ENCODE measurements at places on chromosomes 1 and 21.
A peak's percentile ranks its signal among the peaks of the same experiment; 100 is the strongest.

- peak; percentile 19 for DNase-seq
Measured at GRCh38 chr1:153633161-153633753, 609 bp upstream of the CHTOP start.

DNA sequence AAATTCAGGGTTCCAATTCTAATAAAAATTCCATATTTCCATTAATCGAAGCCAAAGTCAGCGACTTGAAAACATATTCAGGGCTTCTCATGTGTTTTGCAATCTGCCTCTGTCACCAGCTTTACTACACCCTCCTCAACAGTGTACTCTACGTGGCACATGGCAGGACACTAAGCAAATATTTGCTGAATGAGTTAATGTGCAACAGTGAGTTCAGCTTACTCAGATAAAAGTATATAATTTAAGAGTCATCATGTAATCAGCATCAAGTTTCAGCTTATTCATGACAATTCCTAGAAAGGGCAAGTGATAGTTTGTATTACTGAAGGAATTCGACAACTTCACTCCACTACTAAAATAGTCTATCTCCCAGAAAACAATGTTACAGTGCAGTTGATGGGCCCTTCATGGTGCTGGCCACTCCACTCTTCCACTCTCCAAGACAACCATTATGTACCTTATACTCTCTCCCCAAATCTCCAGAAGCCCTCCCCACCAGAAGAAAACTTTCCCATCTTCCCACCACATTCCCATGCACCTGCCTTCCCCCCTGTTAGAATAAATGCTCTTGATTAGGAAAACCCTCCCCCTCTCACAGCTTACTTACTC lies 97.3 kb downstream of the TTLL7 start:
- DNase-seq, result no peak

DNA sequence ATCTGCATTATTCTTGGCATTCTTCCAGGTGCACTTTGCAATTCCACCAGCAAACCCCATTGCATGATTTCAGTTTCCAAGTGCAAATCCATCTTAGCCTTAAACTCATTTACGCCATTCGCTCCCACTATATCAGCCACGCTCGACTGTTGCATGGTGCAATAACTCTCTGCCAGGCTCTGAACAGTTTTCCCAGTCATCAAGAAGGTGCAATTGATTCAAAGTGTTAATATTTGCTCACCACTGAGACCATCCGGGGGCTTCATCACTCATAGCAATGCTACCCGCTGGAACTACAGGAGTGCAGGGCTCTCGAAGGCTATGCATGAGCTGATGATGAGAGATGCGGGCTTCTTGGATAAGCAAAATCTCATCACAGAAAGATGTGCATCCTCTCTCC lies 488.2 kb downstream of the OMA1 start:
- DNase-seq, result no peak

GRCh38 chr1:46423574-46424240 lies 29.6 kb downstream of the FAAH start:
- DNase-seq, result no peak

DNA sequence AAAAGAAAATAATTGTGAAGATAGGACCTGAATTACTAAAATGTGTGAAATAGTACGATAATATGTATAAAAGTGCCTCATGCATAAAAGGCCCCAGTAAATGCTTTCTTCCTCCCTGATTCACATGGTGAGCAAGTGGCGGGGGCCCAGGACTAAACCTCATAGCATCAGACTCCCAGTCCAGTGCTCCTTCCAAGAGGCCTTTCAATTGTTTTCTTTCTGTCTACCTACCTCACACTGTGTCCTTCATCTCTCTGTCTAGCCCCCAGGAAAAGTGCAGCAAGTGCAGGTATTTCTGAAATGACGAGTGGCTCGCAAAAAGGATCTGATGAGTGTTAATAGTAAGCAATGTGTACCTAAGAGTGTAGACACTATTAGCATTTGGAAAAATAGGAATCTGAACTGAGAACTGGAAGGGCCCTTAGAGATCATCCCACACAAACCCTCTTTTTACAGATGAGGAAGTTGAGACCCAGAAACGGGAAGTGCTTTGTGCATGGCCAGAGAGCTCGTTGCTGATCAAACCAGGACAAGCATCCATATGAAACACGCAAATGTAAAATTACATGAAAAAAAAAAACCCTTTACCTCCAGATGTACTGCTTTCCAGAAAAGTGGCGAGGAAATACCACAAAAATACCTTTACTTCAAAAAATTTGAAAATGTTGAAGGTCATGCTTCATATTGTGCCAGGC lies 118.2 kb upstream of the HOOK1 start:
- DNase-seq, result no peak

DNA sequence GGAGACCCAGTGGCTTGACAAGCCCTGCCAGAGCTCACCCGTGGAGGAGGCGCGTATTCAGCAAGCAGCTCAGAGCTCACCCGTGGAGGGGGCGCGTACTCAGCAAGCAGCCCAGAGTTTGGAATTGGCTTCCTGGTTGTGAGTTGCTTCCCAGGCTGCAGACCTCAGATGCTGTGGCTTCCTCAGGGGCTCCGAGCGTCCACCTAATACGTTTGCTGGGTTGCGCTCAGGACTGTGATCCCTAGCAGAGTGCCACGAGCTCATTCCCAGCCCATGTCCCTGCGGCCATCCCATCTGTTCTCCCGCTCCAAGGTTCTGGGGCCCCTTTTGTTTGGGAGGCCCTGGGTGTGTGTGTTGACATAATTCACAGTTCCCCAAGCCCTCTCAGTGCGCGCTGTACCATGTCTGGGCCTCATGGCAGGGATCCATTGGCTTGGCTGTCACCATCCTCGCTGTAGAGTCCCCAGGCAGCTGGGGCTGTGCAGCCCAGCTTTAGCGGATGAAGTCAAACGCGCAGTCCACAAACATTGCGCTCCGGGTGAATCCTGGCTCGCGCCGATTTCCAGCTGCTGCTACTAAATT lies 3.6 kb downstream of the AJAP1 start:
- no peak for DNase-seq

- no peak for DNase-seq
Measured at GRCh38 chr1:6775261-6776043, 9.8 kb upstream of the CAMTA1 start.

GRCh38 chr1:30291526-30291925 lies 431.9 kb downstream of the MATN1 start:
- DNase-seq, result no peak

GRCh38 chr1:198913667-198914066 lies 274.8 kb downstream of the PTPRC start:
- no peak for DNase-seq

DNA sequence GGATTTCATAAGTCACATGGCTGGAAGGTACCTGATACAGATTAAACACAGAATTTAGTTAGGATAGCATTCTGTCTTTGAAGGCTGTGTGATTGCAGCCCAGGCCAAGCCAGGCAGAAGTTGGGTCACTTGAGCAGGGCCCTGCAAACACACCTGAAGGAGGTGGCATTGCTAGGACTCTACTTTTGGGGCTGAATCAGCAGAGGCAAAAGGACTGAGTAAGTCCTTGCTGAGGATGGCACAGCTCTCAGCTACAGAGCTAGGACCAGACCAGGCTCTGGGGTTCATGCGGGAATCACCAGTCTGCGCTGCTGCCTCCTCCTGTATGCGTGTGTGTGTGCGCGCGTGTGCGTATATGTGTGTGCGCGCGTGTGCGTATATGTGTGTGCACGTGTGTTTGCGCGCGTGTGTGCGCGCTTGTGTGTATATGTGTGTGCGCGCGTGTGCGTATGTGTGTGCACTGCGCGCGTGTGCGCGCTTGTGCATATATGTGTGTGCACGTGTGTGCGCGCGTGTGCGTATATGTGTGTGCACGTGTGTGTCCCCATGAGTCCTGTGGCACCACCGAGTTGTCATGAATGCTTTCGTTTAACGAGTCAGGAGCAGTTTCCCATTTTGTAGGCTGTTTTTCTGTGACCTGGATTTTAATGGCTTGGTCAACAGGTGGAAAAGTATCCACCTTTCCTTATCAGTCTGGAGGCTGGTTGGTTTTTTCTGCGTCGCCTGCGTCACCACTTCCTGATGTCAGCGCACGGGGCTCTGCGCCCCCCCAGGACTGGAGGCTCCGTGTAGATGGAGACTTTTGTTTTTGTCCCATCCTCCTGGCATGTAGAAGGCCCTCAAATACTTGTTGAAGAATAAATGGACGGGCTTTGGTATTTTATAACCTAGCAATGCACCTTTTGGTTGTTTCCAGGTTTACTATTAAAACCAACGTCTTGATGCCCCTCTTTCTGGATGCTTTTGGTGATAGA lies 34.7 kb downstream of the ADARB1 start:
- no peak for DNase-seq

GRCh38 chr1:10730985-10731384 lies 65.5 kb downstream of the CASZ1 start:
- DNase-seq, result no peak

DNA sequence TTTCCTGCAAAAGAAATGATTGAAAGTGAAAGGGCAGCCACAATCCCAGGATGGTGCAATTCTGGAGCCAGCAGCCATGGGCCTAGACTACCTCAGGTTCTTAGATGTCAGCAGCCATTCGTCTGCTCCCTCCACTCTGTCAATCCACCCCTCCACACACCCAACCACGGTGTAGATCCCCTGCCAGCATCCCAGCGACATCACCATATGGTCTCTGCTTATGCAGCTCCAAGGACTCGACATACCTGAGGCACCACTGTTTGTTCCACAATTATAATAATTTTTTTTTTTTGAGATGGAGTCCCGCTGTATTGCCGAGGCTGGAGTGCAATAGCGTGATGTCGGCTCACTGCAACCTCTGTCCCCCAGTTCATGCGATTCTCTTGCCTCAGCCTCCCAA lies 6.5 kb downstream of the SYNC start:
- no peak for DNase-seq

GRCh38 chr1:200428482-200429205 lies 18.8 kb upstream of the ZNF281 start:
- no peak for DNase-seq

GRCh38 chr1:178908358-178908757 lies 37.5 kb upstream of the ANGPTL1 start:
- no peak for DNase-seq

GRCh38 chr1:113074237-113074636 lies 1.2 kb downstream of the LRIG2 start:
- no peak for DNase-seq

DNA sequence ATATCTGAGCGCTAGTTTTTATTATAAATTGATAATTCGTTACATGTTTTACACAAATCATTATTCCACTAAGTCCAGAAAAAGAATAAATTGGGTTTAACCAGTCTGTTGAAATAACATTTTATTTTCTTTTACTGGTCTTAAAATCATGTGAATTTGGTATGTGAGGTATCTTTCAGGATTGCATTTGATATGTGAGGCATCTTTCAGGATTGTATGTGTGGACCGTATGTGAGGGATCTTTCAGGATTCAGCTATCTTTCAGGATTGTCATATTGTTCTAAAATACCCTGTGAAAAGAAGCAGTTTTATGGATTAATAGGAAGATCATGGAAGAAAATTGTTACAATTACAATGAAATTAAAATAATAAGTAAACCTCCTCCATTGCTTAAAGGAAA lies 42.9 kb downstream of the USP25 start:
- no peak for DNase-seq

GRCh38 chr1:77926561-77927357 lies 38.3 kb downstream of the NEXN start:
- DNase-seq, result peak; percentile 17

DNA sequence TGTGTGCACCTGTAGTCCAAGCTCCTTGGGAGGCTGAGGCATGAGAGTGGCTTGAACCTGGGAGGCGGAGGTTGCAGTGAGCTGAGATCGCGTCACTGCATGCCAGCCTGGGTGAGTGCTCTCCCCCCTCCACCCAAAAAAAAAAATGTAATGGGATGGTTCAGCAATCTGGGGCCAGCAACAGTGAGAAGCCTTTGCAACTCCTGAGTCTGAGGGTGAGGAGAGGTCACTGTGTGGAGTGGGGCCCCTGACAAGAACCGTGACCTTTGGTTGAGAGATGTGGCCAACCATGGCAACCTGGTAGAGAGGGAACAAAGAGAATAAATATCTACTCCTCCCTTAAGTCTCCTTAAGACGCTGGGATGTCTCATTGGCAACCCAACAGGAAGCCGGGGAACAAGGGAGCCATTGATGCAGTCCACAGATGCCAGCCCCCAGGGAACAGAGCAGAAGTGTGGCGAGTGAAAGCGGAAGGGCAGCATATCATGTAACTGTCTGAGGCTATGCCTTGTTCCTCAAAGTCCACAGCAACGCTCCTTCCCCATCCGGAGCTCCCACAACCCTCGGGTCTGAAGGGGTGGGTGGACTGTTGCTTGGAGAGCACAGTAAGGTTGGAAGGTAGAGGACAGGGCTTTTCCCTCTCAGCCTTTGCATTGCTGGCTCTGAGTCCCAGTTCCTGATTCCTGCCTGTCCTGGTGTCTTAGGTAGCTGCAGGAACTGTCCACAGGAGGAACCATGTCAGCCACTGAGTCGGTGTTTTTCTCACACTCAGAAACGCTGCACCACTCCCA lies 8.3 kb downstream of the TRNP1 start:
- no peak for DNase-seq

GRCh38 chr21:39232861-39233291 lies 49.6 kb upstream of the PSMG1 start:
- DNase-seq, result no peak

GRCh38 chr1:29644812-29645211 lies 408.5 kb downstream of the PTPRU start:
- DNase-seq, result no peak

DNA sequence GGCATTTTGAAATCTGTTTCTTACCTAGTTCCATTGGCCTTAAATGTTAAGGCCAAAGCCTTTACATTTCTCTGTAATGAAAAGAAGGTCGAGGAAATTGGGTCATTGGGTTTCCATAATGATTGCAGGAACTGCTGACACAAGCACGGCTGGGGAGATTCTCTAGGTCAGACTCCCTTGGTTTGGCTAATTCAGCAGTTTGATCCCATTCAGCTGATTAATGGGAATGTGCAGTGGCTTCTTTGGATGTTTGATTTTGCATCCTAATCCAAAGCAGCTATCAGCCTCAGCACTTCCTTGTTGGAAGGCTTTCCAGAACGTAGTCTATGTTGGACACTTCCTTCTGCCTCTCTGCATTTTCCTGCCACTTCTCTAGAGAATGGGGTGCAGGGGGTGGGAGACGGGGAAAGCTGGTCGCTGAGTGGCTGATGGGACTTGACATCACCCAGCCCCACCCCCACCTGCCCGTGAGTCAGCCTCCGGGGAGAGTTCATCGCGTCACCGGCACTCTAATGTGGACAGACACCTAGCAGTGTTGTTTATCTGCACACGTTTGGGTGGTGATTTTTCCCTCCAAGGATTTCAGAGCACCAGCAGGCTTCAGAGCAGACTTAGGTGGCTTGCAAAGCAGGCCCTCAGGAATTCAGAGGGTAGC lies 5.4 kb downstream of the PSEN2 start:
- DNase-seq, result no peak

GRCh38 chr1:184973272-184974055 lies 844 bp downstream of the NIBAN1 start:
- DNase-seq, result peak; percentile 67

DNA sequence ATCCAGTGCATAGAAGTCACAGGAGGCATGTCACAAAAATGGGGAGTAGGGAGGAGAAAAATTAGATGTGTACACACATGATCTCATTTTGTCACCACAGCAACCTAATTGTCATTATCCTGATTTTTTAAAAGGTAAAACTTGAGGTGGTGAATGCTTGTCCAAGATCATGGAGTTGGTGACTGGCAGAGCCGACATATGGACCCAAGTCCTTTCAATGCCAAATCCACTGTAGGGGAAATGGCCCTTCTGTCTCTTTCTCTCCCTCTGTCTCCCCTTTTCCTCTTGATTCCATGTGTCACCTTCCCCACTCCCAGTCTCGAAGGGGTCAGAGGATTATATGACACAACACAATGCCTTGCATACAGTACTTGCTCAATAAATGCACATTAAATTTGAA lies 65.7 kb upstream of the JUN start:
- no peak for DNase-seq
